NCI-H1092 (cell line): ENCODE measurements at places on chromosomes 6 and 20.

DNA sequence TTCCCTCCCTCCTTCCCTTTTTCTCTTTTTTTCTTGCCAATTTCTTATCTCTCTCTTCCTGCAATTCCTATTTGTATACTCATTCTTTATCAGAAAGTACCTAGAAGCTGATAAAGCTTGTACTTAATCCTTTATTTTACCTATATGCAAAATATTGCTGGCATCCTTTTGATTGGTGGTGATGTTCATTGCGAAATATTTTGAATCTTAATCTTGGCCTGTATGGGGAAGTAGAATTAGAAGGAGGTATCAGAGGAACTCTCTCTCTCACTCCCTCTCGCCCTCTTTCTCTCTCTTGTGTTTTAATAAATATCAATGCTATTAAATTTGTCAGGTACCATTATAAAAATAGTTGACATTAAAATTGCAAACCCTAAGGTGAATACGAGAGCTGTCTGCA, 52.8 kb downstream of the UST start:
- no peak for DNase-seq

GRCh38 chr6:20211941-20212391, 303 bp downstream of the MBOAT1 start:
- DNase-seq: no peak

GRCh38 chr20:16314320-16314719, 258.9 kb downstream of the KIF16B start:
- DNase-seq: no peak

DNA sequence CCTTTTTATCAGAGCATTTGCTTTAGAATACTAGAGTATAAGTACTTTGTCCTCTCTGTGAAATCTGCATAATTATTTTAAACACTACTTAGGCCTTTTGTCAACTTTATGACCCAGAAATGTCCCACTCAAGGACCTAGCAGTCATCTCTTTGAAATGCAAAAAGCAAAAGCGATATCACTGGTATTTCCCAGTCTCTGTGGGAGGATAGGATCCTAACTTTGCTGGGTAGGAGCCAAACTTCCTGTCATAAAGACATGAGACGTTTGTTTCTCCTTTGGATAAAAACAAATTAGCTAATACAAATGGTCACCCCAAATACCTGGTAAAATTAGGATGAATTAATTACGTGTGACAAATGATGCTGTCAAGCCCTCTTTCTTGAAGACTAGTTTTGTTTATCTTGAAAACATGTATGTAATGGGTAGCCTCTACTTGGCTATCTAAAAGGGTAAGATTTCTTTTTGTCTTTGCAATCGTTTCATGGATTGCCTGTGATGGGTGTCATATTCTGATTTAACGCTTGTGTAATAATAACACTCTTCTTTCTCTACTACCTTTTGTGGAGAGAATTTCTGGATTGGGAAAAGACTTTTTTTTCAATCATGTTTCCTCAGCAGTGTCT, 36.2 kb downstream of the DCDC2 start:
- DNase-seq: no peak

- peak; percentile 84 for DNase-seq
Observed at GRCh38 chr6:27871924-27872638, 40.1 kb downstream of the OR2B2 start.

GRCh38 chr6:35488517-35488862, 8.4 kb downstream of the TEAD3 start:
- DNase-seq: no peak

GRCh38 chr6:24766680-24767462, 7.9 kb upstream of the GMNN start:
- no peak for DNase-seq
